Left hindlimb (tissue), 1 donor: ENCODE measurements at places on chromosomes 3 and 15.

DNA sequence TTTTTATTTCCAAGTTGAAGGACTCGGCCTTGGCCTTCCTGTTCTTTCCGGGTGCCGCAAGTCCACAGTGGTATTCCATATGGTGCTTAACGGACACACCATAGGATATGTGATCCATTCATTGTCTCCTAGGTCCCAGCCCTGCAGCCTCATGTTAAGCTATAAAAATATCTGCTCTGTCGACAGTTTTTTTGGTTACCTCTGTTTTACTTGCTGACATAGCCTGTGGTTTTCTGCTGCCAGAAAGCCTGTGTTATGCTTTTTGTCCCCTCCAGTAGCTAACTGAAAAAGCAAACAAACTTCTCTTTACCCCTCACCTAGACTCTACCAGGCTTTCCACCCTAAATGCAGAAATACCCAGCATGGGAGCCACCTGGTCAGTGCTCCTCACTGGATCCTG is 5.3 kb downstream of the INAFM2 start:
- DNase-seq = no peak

GRCh38 chr3:182947888-182948287 is 32.5 kb downstream of the DCUN1D1 start:
- no peak for DNase-seq

DNA sequence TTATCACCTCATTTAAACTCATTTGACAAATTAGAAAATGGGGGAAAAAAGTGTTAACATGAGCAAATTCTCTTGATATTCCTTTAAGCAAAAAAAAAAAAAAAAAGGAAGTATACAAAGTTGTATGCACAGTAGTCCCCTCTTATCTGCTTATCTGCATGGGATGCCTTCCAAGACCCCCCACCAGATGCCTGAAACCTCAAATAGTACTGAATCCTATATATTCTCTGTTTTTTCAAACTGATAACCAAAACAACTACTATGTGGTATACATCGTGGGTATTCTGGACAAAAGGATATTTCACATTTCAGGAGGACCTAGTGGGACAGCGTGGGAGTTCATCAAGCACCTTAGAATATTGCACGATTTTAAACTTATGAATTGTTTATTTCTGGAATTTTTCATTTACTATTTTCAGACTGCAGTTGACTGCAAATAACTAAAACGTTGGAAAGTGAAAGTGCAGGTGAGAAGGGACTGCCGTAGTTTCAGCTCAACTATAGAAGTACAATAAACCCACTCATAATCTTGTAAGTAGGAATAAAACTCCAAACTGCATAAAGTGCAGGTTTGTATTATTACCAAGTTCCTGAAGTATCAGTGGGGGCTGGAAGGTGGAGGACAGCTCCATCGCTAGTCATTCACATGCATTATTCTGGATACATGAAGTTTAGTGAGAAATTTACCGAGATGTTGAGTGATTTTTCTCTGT is 43.6 kb upstream of the PLCL2 start:
- DNase-seq = no peak

- peak; percentile 33 for DNase-seq
Measured at GRCh38 chr3:134360046-134360445, 14.2 kb downstream of the AMOTL2 start.

DNA sequence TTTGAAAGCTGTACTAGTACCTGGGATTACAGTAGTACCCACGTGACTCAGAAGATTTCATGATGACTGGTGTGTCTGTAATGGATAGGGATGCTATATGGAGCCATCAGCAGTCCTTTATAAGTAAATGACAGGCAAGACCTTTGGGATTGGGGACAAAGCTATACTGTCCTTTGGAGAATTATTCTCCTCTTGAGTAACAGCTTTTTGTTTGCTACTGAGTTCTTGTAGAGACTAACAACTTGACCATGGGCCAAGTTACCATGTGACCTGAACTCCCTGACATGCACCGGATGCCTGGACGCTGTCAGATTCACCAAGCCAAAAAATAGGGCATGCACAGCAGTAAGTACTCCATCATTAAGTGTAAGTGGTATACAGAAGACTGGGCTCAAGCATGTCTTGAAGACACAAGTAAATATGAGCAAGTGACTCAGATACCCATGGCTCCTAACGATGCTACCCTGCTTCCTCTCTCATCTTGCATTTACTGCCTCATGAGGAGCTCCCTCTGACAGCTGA is 12.9 kb downstream of the SEC11A start:
- DNase-seq = no peak

DNA sequence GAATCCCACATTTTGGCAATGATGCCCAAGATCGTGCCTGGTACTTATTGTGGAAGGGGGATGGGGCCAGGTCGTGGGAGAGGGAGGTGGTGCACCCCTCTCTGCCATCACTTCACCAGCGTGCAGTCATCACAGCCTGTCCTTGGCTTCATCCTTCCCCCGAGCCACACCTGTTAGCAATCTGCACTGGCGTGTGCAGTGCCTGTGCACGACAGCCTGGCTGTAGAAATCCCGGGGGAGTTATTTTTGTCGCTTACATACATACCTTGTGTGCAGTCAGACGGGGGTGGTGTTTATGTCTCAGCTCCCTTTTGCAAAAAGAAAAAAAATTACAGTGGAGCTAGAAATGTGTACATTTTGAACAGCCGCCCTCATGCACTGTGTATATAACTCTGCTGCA is 216.0 kb downstream of the TLE3 start:
- no peak for DNase-seq

- DNase-seq = no peak
Measured at GRCh38 chr3:142445816-142446254, 2.0 kb downstream of the XRN1 start.
